Mucosa of gallbladder (tissue), 1 donor: ENCODE measurements at places on chromosomes 7 and 10.

DNA sequence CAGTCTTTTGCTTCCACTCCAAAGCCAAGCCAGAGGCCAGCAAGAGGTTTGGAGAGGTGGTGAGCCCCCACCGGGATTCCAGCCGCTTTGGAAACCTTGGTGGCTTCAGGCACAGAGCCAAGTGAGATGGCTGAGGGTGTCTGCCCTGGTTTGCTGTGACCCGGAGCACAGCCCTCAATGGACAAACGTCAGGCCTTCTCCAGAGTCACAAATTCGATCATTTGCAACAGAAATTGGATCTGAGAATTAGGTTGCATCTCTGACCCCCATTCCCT, 885 bp upstream of the NKX1-2 start:
- no peak for DNase-seq

- DNase-seq, result no peak
Measured at GRCh38 chr7:131726031-131726430, 169.6 kb upstream of the PODXL start.

GRCh38 chr10:52951824-52952223, 179.2 kb upstream of the MBL2 start:
- peak; percentile 69 for DNase-seq

- DNase-seq, result no peak
Measured at GRCh38 chr7:95472581-95473161, 13.1 kb upstream of the ASB4 start.

DNA sequence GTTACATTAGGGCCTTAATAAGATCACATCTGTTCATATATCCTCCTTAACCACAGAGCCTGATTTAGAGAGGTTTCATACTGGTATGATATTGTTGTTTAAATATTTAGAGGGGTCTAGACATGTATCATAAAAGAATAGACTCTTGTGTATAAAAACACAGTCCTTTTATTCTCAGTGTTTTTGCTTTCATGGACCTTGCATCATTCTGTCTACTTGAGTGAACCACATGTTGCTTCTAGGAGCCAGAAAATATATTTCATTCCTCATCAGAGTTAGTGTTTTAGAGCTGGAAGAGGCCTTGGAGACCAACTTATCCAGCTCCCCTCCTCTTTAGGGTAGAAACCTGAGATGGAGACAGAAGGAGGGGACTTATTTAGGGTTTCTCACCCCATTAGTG, 312.8 kb downstream of the LRMDA start:
- DNase-seq, result no peak

DNA sequence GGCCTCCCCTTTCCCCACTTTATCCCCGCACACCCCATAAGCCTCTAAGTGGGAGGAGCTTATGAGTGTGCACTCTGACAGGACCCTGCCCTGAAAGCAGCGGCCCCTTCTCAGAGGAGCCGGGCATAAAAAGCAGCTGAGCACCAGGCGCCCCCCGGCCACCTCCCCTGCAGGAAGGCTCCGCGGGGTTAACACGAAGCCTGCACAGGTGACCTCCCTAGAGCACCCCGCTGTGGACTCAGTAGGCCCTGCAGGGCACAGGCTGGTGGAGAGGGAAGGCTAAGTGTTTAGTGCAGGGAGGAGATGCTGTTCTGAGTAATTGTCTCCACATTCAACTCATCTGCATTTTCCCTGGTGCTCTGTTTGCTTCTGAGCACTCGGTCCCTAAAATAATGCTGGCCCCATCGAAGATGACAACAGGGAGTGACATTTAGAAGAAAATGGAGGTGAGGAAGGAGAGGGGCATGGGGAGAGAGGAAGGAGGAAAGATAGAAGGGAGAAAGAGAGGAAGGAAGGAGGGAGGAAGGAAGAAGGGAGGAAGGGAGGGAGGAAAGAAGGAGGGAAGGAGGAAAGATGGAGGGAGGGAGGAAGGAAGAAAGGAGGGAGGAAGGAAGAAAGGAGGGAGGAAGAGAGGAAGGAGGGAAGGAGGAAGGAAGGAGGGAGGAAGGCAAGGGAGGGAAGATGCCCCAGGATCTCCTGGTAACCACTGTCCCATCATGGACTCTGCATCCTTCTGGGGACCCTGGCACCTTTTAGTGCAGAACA, 25.4 kb upstream of the CNPY1 start:
- no peak for DNase-seq

DNA sequence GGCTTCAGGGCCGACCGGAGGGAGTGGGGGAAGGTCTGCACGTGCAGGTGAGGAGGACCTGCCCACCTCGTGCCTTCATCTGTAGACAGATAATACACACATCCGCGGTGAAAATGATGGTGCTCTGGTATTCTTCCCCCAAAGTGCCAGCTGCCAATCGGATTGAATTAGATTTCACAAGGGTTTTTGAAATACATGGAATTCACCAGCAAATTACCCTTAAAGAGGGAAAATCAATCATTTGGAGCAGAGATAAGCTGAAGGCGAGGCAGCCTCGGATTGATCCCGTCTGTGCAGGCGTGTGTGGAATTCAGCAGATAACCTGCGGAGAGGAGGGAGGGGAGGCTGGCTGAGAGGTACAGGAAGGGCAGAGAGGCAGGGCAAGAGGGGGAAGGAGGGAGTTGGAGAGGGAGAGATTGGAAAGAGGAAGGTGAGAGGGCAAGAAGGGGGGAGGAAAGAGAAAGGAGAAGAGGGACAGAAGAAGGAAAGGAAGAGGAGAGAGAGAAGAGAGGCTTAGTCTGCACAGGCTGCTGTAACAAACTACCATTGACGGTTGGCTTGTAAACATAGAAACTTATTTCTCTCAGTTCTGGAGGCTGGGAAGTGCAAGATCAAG, 84.2 kb downstream of the C10orf105 start:
- peak; percentile 72 for DNase-seq

- DNase-seq, result no peak
Measured at GRCh38 chr7:79911420-79911819, 223.2 kb upstream of the GNAI1 start.

DNA sequence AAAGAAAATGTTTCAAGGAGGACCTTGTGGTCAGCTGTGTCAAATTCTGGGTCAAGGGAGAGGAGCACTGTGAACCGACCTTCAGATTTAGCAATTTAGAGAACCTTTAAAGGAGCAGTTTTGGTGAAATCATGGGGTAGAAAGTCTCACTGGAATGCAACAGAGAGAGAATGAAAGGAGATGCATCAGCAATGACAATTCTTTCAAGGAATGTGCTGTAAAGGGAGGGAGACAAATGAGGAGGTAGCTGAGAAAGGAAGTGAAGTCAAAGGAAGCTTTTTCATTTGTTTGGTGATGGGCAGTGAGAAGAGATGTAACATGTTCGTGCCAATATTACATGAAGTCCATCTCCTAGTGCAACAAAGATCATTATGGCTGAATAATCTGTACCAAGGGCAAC, 166.0 kb downstream of the TSPAN12 start:
- DNase-seq, result no peak

DNA sequence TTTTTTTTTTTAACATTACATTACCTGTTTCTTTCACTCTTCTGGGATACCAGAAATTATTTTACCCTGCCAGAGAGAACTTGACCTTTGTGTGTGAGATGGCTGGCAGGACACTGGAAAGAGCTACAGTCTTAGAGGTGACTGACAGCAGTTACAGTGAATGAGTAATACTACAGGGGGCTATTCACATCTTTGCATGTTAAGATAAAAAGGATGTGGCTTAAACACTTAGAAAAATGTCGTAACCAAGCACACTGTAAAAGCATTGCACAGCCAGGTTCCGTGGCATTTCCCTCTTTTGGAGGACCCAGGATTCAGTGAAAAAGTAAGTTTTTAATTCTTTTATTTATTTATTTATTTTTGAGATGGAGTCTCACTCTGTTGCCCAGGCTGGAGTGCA, 18.8 kb upstream of the TBC1D12 start:
- DNase-seq, result no peak

DNA sequence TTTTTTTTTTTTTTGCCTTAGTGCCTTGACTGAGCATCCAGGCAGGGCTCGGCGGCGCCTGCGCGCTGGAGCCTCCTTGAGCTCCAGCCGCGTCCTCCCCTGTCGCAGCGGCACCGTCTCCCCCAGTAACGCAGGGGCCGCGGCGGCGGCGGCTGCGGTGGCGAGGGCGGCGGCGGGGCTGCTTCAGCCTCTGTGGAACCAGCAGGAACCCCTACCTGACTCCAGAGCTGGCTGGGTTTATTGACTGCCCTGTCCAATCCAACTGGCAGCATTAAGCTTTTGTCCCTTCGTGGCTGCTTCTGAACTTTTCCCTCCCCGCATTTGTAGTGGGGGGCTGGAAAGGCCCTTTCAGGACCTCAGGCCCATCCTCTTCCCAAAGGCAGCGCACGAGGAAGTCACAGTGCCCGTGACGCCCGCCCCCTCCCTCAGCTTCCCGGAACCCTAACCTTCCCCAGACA, at the start of gene GPR85:
TSS of gene GPR85 (minus strand) at position 397 of the 458 bp plus-strand sequence. CDS start 2,106 bp downstream, outside the sequence.
- no peak for DNase-seq

DNA sequence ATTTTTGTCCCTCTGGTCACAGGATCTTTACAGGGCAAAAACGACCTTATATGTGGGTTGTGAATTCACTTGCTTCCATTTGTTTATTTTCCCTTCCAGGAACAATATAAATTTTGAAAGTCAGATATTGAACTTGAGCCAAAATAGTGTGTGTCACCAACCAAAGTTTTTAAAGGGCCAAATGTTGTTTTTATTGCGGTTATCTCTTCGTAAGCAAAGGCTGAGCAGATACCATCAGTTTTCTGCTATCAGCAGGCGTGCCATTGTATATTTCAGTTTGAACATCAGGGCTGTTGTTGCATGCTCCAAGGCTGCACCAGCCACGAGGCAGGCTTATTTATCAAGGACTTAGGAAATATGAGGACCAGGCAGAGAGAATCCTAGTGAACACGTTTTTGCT, 160.3 kb downstream of the PAXIP1 start:
- no peak for DNase-seq

GRCh38 chr10:79488336-79488735, 24.0 kb upstream of the EIF5AL1 start:
- DNase-seq, result peak; percentile 64

- no peak for DNase-seq
Measured at GRCh38 chr7:50684011-50684712, 98.5 kb downstream of the GRB10 start.

DNA sequence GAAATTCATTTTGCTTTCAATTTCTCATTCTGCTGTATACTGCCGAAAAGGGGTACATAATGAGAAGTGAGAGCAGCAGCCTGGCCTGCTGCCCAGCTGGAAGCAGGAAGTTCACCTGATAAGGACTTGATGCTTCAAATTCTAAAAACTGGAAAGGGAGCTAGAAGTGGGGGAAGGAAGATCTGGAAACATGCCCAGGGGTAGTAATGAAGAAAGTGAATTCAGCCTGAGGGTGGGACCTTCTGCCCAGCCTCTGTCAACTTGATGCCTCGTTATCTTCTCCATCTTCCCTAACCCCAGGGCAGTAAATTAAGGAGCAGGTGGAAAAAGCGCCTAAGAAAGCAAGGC, 69.4 kb downstream of the ARMH3 start:
- DNase-seq, result peak; percentile 15

GRCh38 chr7:45155357-45155900, 2.2 kb upstream of the RAMP3 start:
- no peak for DNase-seq

DNA sequence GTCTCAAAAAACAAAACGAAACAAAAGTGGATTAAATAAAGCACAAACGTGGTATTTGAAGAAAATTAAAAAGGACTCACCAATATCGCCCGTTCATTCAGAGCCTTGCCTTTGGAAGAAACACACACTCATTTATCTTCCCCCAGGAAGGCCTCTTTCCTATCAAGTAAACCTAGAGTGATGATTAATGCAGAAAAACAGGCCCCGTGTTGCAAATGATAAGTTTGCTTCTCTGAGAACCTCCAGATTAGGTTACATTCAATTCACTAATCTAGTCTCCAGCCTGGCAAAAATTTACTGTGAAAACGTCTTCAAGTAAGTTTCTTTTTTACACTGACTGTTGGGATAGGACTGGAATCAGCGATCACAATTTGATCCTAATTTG, 78.0 kb upstream of the C1GALT1 start:
- DNase-seq, result no peak

DNA sequence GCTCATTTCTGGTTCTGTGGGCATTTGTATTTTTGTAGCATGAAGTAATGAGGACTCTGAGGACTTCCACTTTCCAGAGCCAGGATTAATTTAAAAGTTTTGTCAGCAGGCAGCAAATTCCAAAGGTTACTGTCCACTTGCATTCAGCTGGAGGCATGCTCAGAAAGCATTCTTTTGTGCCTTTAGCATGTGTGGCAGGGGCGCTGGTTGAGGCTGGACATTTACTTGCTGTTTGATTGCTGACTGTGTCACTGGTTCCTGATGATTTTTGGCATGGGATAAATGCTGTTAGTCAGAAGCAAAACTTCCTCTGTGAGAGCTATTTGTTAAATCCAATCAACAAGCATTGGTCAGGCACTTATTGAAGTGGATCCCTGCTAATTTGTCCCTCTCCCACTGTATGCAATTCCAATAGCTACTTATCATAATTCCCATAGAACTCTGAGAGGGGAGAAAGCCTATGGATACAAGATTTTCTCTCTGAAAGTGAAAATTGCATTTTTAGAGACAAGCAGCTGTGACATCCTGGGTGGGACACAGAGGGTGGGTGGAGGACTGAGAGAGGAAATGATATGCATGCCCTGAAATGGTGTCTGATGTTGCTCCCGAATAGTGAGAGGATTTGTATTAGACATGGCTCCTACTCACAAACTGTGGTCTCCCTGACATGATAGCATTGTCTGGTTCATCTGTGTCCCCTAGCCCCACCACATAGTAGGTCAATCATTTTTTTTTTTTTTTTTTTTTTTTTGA, 161.2 kb upstream of the WDR11 start:
- DNase-seq, result no peak

- DNase-seq, result no peak
Measured at GRCh38 chr7:40773656-40774055, 638.9 kb downstream of the SUGCT start.

- no peak for DNase-seq
Measured at GRCh38 chr10:119931871-119932270, 39.3 kb downstream of the SEC23IP start.

GRCh38 chr10:21529032-21529910, 3.8 kb upstream of the SKIDA1 start:
- DNase-seq, result no peak

GRCh38 chr10:52029628-52030027, 284.5 kb upstream of the DKK1 start:
- no peak for DNase-seq

GRCh38 chr10:50367732-50368131, 116.4 kb upstream of the ASAH2 start:
- DNase-seq, result no peak

DNA sequence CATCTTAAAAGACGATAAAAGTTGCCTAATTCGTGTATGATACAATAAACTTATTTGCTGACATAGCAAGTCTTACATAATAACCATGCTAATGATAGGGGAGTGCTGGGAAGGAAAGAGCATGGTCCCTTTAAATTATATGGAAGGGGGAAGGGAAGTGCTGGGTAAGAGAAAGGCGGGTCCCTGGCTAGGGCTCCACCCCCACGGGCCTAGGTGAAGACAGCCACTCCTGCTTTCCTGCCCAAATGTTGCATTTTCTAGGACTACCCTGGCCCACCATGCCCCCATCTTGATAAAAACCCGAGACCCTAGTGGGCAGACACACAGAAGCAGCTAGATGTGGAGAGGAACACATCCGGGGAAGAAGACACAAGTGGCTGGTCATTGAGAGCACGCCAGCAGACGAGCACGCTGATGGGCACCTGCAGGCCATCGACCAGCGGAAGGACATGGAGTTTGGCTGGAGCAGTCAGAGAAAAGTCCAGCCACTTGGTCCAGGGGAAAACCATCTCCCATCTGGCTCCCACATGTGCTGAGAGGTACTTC, 328.7 kb downstream of the ARL4A start:
- no peak for DNase-seq
